ENCODE measurements at places on chromosomes 7 and 10. TPM values are rescaled to one million over a fixed set of nuclear protein-coding genes. Genes with fewer than 3 reads are reported as not detected.

The TRIL gene
- not detected for total RNA-seq

The NPTX2 gene
- total RNA-seq: 0.42 TPM

The CD36 gene
- total RNA-seq: 364 TPM

The TUBAL3 gene
- total RNA-seq: not detected

The SUMF2 gene
- total RNA-seq: 79.3 TPM

The OPALIN gene
- total RNA-seq: not detected

The ADARB2 gene
- under 0.01 TPM for total RNA-seq

The SLC13A1 gene
- total RNA-seq: not detected

The C7orf57 gene
- not detected for total RNA-seq

The ABCB1 gene
- total RNA-seq: 12.3 TPM

The SPDYE6 gene
- total RNA-seq: not detected

The SLC13A4 gene
- total RNA-seq: not detected

The PTEN gene
- 171 TPM for total RNA-seq

The EBLN1 gene
- not detected for total RNA-seq

The NRG3 gene
- total RNA-seq: not detected

The C10orf62 gene
- total RNA-seq: not detected

The NRF1 gene
- total RNA-seq: 34.5 TPM

The CYP3A7 gene
- not detected for total RNA-seq

The SPDYE11 gene
- not detected for total RNA-seq

The KCNMA1 gene
- 0.42 TPM for total RNA-seq

Data from mononuclear cell (primary cell).